ENCODE measurements at places on chromosomes 6 and 20.

DNA sequence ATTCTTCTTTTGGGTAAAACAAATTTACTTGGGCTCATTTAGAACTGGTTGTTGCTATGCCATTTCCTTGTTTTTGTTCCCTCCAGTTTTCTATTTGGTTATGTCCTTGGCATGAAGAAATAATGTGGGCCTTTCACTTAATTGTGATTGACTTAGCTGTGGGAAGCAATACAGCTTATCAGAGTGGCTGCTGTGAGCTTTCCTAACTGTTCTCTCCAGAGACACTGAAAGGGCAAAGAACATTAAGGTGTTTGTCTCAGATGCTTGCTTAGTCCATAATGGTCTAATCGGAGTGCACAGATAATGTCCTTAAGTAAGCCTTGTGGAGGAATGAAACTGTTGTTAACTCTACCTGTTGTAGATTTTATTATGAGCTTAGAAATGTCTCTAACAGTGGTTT lies 56.6 kb downstream of the SH3BGRL2 start:
- no peak for DNase-seq

DNA sequence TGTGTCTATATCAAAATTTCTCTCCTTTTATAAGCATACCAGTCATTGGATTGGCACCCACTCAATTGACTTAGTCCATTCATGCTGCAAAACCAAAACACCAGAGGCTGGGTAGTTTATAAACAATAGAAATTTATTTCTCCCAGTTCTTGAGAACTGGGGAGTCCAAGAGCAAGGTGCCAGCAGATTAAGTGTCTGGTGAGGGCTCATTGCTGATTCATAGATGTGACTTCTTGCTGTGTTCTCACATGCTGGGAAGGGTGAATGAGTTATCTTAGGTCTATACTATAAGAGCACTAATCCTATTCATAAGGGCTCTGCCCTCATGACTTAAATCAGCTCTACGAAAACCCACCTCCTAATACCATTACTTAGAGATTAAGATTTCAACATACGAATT lies 501.4 kb downstream of the EPM2A start:
- no peak for DNase-seq

DNA sequence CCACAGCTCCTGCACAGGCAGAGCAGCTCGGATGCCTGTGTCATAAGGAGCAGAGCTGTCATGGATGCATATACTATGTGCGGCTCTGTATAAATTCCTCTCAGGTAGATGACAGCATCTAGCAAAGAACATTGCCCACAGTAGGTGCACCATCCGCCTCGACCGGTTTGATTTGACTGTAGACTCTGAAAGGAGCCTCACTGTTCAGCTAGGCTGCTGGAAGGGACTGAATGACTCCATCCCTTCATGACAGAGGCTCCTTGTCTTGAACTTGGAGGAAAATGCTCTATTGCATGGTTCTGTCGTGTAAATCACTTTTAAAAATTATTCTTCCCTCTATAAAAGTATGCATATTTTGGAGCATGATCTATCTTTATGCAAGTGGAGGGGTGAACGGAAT lies 128.8 kb upstream of the QKI start:
- no peak for DNase-seq

GRCh38 chr6:127341471-127342202 lies 1.8 kb downstream of the ECHDC1 start:
- DNase-seq, result no peak

DNA sequence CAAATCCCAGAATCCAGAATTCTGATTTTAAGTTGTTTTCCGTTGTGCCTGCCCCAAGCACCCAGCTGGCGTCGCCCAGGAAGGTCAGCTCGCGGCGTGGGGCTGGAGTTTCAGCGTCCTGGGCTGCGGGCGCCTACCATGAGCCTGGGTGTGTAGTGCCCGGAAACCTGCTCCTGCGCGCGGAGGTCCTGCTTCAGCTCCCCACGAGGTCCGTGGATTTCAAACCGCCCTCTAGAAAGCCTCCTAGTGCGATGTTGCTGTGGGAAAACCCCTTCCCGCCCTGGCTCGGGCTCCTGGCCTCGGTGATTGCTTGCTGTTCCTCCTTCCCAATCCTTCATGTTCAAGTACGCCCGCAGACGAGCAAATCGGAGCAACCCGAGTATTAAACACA lies 51.3 kb upstream of the NRN1 start:
- DNase-seq, result no peak

- DNase-seq, result no peak
These were observed 94.9 kb downstream of the OGFRL1 start for GRCh38 chr6:71383476-71383875.

DNA sequence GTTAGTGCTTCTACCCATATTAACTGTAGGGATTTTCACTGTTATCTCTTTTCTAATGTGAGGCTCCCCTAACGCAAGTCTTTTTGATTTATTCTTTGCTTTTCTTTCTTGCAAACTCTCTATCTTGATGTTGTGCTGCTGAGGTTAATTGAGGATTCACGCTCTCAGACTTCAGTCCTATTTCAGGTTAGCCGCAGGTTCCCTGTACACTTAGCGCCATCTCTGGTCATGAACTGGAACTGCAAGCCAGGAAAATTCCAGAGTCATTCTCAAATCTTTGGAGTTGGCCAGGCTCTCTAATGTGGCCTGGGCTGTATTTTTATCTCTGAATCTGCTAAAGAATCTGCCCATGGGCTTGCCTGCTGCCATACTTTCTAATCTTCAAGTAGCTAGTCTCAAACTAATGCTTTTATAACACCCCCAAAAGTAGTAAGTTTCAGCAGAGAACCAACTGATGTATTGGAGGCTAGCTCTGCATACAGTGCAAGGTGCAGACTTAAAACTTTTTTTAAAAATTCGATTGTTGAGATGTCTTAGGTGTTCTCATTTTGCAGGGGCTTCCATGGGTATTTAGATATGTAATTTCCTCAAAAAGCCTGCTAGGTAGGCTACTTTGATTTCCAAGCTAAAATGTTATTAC lies 91.1 kb upstream of the OPRM1 start:
- no peak for DNase-seq

DNA sequence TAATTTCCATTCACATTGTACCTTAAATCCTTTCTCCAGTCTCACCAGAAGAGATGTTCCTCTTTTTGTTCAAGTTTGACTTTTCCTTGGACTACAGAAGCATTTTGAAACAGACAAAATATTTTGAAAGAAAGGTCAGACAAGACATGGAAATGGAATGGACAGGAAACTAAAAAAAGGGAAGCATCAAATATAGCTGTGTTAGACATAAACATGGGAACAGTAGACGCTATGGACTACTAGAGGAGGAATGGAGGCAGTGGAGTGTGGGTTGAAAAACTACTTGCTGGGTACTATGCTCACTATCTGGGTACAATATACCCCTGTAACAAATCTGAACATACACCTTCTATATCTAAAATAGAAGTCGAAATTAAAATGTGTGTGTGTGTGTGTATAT lies 4.1 kb upstream of the FAM135A start:
- no peak for DNase-seq

DNA sequence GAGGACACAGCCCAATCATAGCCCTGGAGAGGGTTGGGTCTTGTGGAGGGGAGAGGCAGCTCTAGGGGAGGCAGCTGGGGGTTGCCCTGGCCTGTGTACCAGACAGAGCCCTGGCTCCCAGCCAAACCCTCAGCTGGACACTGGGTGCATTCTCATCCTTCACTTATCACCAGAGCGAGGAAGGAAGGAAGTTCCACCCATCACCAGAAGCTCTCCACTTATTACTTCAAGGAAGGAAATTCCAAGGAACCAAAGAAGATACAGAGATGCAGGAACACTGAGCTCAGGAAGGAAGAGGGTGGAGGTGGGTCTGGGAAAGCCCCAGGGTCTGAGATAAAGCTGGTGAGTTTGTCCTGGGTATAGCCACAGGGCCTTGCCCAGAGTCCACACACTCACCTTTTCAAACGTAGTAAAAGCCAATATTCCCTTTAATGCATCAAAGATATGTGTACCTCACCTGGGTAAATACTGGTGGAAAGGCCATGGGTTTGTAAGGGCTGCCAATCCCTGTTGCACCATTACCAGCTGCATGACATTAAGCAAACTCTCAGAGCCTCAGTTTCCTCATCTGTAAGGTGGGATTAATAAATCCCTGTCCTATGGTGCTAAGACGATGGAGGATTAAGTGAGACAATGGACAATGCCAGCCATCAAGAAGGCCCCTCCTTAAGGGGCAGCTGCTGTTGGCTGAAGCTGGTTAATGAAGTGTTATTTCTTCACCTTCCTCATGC lies 109.7 kb upstream of the NAA20 start:
- DNase-seq, result no peak

DNA sequence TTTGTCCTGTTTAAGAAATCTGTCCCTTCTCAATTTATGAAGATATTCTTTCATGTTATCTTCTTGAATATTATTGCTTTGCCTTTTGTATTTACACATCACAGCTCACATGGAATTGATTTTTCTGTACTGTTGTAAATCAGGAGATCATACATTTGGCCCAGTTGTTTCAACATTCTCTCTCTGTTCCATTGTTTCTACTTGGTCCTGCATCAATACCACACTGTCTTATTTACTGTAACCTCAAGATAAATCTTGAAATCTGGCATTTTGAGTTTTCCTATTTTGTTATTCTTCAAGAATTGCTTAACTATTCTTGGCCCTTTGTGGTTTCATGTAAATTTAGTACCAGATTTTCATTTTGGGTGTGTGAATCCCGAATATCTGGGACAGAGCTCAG lies 121.7 kb upstream of the CCN2 start:
- no peak for DNase-seq

DNA sequence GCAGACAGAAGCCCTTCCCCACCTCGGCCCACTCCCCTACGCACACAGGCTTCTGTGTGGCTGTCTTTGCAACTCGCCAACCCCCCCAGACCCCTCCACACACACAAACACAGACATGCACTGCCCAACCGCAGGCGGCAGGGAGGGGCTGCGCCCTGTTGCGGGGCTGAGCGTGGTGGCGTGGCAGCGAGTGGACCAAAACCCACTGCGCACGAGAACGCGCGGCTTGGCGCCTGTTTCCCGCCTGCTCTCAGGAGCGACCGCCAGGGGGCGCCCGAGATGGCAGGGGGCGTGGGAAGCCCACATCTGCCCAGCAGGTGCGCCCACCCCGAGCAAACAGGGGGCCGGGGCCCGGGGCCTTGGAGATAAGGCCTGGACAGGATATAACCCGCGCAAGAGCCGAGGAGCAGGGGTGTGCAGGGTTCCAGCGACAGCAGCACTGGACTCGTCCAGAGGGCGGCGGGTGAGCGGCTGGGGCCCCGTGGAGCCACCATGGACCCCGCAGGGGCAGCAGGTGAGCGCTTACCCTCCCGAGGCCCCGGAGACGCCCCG lies at the start of gene RBPJL:
RBPJL (plus strand) TSS at position 410 of the 552 bp plus-strand sequence; CDS start at position 493, 83 bp downstream.
- DNase-seq, result no peak

- DNase-seq, result no peak
These were observed 16.0 kb downstream of the PDE10A start for GRCh38 chr6:165647041-165647440.

- DNase-seq, result no peak
These were observed 27.3 kb downstream of the COL21A1 start for GRCh38 chr6:56220078-56220477.

DNA sequence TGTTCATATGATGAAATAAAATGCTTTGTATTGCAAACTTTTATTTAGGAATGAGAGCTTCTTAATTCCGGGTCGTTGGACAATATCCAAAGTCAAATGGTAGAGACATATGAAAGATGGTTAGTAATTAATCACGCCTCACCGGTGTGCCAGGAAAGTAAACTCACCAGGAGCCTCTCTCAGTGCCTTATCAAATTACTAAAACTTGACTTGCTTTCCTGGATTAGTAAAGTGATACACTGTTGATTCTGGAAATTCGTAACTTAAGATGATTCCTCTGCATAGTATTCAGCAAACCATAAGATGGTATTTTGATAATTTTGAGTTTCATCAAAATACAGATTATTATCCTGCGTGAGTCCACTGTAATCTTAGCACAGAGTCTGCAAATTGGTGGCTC lies 115.2 kb downstream of the PAX1 start:
- DNase-seq, result no peak

DNA sequence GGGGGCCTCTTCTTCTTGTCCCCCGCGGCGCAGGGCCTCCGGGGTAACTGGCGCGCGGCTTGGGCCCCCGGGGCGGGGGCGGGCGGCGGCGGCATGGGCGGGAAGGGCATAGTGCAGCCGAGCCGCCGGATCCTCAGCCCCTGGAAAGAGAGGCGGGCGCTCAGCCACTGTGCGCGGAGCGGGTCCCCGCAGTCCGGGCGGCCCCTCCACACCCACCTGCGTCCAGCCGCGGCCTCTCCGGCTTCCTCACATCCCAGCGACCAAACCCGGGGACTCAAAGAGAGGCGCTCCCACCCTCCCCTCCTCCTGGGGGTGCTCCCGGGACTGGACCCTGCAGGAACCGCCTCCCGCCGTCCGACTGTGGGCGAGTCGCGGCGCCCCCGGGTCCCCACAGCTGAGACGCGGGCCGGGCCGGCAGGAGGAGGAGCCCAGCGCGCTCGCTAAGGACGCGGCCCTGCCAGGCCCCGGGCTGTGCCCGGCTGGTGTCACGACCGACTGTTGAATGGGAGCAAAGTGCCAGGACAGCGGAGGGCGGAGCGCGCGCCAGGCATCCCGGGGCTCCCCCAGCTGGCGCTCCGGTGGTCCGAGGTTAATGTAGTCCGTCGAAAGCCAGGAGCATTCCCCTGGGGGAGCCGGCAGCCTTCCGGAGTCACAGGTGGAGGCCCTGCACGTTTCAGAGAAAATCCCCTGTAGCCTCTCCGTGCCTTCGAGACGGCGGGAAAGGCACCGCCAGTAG lies at the start of gene PRR18:
PRR18 (minus strand) TSS at position 360 of the 736 bp plus-strand sequence; CDS start at position 110, 250 bp downstream.
- no peak for DNase-seq
